Stimulated activated CD4-positive, alpha-beta T cell treated with anti-CD3 and anti-CD28 coated beads, Interleukin-1b, Interleukin-23, amount 100 ng/mL, for 1 hour (primary cell): ENCODE measurements at places on chromosomes 2 and 18.

DNA sequence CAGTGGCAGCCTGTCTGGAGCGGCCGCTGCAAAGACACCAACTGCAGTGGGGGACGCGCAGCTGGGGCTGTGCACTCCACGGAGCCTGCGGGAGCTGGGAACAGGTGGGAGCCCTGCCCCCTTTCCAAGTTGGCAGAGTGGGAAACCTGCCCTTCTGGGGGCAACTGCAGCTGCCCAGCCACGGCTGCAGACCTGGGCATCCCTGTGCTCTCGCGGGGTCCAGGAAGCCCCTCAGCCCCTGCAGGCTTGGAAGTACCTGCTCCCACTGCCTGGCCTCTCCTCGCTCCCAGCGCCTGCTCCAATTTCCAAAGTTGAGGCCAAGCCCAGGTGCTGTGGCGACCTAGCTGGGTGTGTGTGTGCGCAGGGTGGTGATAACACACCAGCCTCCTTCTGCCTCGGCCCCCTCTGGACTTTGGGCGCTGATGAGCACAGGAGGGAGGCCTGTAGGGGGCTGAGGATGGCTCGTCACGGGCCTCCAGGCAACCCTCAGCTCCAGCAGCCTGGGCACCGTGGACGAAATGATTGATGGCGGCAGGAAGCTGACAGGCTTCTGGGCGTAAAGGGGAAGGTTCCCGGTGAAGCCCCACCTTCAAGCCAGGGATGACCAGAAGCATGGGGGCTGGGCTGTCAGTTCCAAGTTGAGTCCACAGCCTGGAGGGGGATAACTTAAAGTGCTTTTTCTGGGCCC lies 76.9 kb downstream of the PTPN4 start:
- DNase-seq, result no peak

DNA sequence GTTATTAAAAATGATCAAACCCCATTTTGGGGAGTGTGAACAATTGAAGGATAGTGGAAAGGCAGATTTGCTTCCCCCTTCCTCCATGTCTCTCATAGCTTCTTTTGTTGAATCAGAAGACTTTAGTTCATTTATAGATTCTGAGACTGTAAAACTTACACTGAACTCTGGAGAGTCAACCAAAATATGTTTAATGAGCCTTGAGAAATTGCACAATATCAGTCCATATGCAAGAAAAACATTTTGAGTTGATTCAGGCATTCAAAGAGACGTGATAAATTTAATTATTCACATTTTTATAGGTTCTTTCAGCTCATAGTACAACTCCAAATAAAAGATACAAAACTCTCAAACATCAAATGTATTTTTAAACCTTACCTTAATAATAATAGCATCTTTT lies 354.4 kb upstream of the SPRED2 start:
- no peak for DNase-seq

GRCh38 chr2:202387608-202388342 lies 11.6 kb downstream of the BMPR2 start:
- DNase-seq, result no peak

DNA sequence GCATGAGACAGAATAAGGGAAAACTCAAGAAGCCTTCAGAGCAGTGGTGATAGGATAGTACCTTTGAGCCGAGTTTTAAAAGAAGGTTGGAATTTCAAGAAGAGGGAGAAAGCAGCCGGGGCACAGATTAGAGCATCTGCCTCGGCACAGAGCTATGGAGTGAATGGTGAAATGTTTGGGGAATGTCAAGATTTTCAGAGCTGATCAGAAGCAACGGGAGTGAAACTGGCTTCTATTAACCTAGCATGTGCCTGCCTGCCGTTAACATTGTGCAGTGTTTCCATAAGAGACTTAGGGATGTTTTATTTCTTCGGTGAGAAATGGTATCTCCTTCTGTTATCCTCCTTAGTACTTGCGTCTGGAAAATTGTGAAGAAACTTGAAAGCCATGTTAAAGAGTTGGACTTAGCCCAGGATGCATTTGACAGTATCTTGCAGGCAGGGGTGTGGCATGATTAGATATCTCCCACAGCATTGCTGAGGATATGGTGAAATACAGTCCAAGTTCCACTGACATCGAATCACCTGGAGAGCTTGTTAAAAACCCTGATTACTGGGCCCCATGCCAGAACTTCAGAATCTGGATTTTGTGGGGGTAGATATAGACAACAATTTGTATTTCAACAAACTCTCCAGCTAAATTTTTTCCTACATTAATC lies 96.8 kb upstream of the PPP1CB start:
- no peak for DNase-seq

GRCh38 chr18:50340078-50340477 lies 34.8 kb upstream of the SKA1 start:
- no peak for DNase-seq

DNA sequence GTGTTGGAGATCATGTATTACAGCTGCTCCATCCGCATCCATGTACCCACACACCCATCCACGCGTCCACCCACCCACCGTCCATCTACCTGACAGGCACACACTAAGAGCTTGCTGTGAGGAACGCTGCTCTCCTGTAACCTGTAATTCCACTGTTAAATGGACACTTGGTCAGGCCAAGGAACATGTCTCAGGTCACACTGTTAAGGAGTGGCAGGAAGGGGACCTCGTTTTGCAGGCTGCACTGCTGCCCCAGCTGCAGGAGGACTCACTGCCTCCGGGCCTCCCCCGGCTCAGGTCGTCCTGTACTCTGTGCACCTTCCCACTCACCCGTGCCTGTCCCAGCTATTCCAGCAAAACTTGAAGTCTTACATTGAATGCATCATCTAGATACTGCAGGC lies 170.5 kb downstream of the EIPR1 start:
- DNase-seq, result no peak

- no peak for DNase-seq
These were observed 32.8 kb upstream of the DNAH7 start for GRCh38 chr2:196101325-196101991.
